ENCODE measurements at places on chromosomes 7 and 10.

- DNase-seq, result no peak
Measured at GRCh38 chr10:48983648-48984351, 44.2 kb upstream of the LRRC18 start.

- DNase-seq, result no peak
Measured at GRCh38 chr10:47145290-47145934, 154.6 kb upstream of the GDF10 start.

- no peak for DNase-seq
Measured at GRCh38 chr10:116719804-116720203, 22.6 kb downstream of the HSPA12A start.

GRCh38 chr10:132455441-132455971 lies 58.5 kb downstream of the PWWP2B start:
- no peak for DNase-seq

- no peak for DNase-seq
Measured at GRCh38 chr10:130662775-130663174, 526.6 kb downstream of the GLRX3 start.

DNA sequence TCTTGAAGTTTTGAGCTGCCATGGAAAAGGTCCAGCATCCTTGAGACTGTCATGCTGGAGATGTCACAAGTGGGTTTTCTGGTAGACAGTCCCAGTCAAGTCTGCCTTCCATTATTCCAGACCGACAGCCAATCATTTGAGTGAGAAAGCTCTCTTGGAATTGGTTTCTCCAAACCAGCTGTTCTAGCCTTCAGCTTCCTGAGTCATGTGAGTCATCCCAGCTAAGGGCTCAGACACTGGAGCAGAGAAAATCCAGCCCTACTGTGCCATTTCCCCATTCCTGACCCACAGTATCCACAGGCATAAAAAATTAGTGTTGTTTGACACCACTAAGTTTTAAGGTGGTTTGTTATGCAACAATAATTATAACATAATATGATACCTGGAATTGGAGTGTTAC lies 219.0 kb downstream of the ADRA2A start:
- DNase-seq, result no peak

DNA sequence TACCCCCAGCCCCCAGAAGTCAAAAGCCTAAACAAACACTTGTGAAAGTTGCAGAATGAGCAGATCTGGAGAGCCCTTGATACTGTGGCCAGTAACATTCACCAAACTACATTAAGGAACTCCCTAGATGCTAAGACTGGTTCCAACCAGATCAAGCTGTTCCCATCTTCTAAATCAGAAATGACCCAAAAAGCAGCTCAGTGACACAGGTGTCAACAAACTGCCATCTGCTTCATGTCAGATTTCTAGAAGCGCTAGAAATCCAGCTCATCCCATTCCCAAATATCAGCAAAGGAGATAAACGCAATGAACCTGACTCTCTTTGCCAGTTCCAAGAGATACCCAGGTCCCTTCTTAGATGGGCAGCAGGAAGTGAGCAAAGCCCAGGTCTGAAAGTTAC lies 90.6 kb downstream of the GFRA1 start:
- no peak for DNase-seq
